Fibroblast of pulmonary artery (primary cell): ENCODE measurements at places on chromosomes 1 and 21.

DNA sequence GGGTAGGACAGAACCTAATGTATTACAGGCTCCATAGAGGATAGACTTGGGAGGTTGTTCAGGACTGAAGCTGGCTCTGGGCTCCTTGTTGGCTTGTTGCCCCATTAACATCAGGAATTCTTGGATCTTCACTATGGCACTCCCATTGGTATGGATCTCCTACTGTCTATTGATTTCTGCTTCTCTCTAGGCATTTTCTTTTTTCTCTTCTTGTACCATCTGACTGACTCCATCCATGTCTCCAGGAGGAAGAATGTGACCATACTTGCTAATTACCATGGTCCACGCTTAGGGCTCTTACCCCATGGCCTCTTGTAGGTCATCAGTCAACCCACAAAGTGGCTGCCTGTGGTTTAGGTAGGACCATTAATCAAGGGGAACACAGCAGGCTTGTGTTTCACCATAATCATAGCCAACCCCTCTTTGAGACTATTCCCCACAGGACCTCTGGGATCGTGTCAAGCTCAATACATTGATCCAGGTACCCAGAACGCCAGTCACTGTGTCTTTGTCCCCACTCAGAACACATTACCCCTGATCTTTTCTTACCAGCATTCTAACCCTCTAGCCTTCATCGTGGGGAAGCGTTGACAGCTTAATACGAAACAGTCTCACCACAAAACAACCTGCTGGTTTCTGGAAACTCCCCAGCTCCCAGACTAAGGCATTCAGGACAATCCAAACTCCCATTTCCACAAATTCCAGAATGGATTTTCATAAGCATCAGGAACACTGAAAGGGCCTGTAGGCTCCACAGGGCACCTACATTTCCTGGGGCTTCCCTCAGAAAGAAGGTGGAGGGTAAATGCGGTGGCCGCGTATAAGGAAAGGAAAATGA lies 97.1 kb downstream of the ETS2 start:
- no peak for DNase-seq

GRCh38 chr1:52668711-52669110 lies 29.4 kb downstream of the COA7 start:
- no peak for DNase-seq

DNA sequence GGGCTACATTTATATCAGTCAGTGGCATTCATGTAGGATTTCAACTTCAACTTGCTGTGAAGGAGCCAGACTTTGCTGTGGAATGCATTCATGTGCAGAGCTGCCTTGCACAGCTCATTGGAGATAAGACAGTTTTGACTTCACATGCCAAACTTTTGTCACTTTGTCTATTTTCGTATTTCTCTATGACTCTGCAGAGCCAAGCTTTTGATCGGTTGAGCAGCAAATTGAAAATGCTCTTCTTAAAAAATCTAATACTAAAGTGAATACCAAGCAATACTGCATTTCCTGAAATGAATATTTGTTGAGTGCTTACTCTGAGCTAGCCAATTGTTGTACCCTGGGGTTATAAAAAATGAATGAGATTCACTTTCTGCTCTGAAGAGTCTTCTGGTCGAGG lies 388.7 kb downstream of the ST6GALNAC3 start:
- DNase-seq = peak; percentile 14

GRCh38 chr1:35622510-35623178 lies 18.7 kb downstream of the PSMB2 start:
- no peak for DNase-seq

DNA sequence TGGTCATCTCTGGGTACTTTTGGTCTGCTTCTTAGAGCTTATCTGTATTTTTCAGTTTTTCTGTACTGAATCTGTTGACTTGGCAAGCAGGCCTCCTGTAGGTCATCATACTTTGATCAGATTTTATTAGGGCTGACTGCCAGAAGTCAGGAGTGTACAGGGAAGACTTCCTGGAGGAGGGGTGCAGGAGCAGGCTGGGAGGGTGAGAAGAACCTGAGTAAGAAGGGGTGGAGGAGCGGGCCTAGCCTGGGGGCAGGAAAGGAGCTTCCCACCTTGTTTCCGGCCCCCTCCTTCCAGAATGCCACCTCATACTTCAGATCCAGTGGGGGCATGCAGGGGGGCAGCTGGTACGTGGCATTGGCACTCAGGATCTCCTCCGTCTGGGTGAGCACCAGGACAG lies 18.3 kb upstream of the IL22RA1 start:
- DNase-seq = no peak

- DNase-seq = no peak
Measured at GRCh38 chr1:167452483-167452882, 65.8 kb downstream of the CD247 start.

GRCh38 chr1:51758310-51758709 lies 120.2 kb downstream of the NRDC start:
- DNase-seq = no peak

- DNase-seq = no peak
Measured at GRCh38 chr1:59289570-59289969, 7.3 kb upstream of the FGGY start.

DNA sequence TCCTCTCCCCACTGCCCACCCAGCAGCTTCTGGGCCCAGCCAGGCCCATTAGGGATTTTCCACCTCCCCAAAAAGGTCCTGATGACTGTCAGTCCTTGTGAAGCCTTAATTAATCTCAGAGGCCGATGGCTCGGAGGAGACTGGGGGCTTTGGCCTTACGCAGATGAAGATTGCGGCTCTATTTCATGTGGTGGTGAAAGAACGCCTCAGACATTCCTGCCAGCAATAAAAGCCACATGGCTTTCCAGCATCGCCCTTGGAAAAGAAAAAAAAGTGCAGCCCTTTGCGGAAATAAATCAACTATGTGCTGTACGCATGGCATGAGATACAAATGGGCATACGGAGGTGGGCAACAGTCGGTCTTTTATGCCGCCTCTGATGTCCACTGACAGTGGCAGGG lies 6.6 kb upstream of the RUNX3 start:
- DNase-seq = no peak

DNA sequence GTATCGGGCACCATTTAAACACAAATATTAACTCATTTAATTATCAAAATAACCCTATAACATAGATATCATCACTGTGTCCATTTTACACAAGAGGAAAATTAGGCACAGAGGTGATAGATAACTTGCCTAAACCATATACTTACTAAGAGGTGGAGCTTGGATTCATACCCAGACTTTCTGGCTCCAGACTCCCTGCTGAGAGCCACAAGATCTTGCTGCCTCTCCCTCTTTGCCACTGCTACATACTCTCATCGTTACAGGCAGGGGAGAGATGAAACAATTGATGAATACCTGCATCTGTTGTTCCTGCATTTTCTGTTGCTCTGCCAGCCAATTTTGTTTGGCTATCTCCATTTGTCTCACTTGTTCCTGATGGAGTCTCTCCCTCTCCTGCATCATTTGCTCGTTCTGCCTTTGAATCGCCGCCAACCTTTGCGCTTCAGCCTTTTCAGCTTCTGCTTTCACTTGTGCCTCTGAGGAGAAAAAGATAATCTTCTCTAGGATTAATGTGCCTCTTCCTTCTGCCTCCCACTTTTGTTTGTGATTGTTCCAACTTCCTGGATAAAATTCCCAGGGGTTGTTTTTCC lies 10.6 kb downstream of the GBP5 start:
- DNase-seq = peak; percentile 26

GRCh38 chr1:26861286-26861701 lies 1.7 kb upstream of the SFN start:
- peak; percentile 29 for DNase-seq

DNA sequence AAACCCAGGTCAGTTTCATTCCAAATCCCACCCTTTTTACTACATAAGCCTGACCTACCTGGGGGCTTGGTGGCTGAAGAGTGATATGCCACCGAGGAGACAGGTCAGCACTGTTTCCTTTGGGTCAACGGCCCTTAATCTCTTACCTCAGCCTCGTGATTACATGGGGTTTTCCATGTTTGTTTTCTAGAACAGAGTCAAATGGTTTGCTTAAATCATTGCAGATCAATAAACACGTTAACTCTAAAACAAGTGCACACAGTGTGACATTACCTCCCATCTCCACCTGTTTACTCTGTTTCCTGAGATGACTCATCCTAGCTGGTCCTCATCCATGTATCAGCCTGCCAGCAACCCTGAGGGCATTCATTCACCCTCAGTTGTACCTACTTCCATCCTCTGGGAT lies 40.8 kb upstream of the TP53BP2 start:
- DNase-seq = no peak

GRCh38 chr1:169330927-169331326 lies 36.7 kb downstream of the NME7 start:
- DNase-seq = no peak
